Gastrocnemius medialis (tissue), 4 donors: ENCODE measurements at places on chromosomes 1 and 21.

- peaks cover 32% of the 10 kb centered on the region for H3K4me1 ChIP-seq
- no peaks in the 10 kb centered on the region for H3K36me3 ChIP-seq
- H3K27me3 ChIP-seq: no peaks in the 10 kb centered on the region
- H3K4me3 ChIP-seq: no peak overlapping the region
- peak overlapping the region; percentile 64 for H3K27ac ChIP-seq
Observed at GRCh38 chr1:209652873-209653401, 712 bp upstream of the LAMB3 start.

DNA sequence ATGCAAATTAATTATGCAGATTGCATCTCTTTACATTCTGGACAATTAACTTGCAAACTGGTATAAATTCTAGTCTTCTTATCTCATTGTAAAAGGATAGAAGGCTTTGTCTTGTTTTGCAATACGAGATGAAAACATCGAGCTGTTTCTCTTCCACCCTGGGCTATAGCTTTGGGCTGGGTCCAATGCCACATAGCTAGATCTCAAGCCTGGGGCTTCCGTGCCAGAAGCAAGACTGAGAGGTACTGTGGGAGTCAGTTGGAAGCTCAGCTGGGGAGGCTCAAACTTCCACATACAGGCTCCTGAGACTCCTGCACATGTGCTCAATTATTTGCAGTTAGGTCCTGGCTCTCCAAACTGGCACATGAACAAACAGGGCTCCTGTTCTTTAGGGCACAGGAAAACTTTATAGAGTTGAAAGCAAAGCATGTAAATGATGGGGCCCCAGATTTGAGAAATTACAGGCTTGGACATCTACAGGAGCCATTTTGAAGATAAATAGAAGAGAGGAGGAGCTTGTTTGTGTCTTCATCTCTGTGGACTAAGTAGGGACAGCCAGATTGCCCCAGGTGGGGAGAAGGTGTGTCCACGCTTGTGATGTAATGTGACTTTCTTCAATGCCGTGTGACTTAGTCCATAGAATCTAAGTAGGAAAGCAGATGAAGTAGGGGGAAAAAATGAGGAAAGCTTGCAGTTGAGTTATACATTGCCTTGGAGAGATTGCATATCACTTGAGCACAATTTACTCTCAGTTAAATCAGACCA, 65.9 kb upstream of the SIPA1L2 start:
- H3K36me3 ChIP-seq: no peaks in the 10 kb centered on the region
- no peaks in the 10 kb centered on the region for H3K27me3 ChIP-seq
- H3K4me1 ChIP-seq: peaks cover 5% of the 10 kb centered on the region
- H3K27ac ChIP-seq: no peak overlapping the region
- no peak for DNase-seq

DNA sequence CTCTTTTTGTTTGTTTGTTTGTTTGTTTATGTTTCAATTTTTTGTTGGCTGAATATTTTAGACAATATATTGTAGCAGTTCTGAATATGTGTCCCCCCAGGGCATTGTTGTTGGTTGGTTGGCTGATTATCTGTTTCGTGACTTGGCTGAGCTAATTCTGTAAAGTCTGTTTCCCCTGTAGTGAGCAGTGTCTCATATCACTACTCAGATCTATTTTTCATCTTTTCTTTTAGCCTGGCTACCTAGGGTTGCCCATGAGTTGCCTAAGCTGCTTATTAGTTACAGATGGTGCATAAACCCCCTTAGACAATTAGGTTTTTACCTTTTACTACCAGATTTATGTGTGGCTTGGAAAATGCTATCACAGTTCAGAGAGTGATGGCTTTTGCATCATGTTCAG, 32.3 kb downstream of the CFAP57 start:
- no peak for DNase-seq
- H3K4me3 ChIP-seq: no peak overlapping the region
- H3K27ac ChIP-seq: no peak overlapping the region
- H3K36me3 ChIP-seq: no peaks in the 10 kb centered on the region
- H3K4me1 ChIP-seq: no peaks in the 10 kb centered on the region

DNA sequence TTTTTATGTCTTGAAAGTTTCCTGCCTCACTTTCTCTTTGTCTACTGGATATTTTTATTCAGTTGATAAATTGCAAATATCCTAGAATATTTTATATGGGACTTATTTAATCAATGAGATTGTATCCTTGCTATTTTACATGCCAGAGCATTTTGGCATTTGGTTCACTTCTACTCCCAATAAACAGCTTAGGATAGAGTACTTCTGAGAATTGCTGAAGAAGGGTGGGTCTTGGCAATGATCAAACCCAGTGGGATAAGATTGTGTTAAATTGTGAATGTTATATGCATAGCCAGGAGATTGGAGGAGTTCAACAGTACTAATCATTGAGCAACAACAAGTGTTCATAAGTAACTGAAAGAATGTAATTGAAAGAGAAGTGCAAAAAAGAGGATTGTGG, 60.1 kb downstream of the SDCCAG8 start:
- H3K4me1 ChIP-seq: no peaks in the 10 kb centered on the region
- H3K36me3 ChIP-seq: peaks cover 15% of the 10 kb centered on the region
- DNase-seq: no peak

- no peak for DNase-seq
- H3K27ac ChIP-seq: peak within 1 kb of the TSS; percentile 97
- H3K36me3 ChIP-seq: peaks cover 13% of the 10 kb centered on the region
Observed at GRCh38 chr1:8878448-8878697, at the start of gene ENO1. Gene ENO1, minus strand, starts transcription at chr1:8878686. Its CDS starts 3,778 bp downstream, at chr1:8874908.
